ENCODE measurements at places on chromosomes 2 and 18.
A peak's percentile ranks its signal among the peaks of the same experiment; 100 is the strongest.

- peak; percentile 67 for DNase-seq
Measured at GRCh38 chr18:41378598-41378997, 576.4 kb upstream of the PIK3C3 start.

- peak; percentile 69 for DNase-seq
Measured at GRCh38 chr2:14220101-14220500, 412.4 kb upstream of the LRATD1 start.

DNA sequence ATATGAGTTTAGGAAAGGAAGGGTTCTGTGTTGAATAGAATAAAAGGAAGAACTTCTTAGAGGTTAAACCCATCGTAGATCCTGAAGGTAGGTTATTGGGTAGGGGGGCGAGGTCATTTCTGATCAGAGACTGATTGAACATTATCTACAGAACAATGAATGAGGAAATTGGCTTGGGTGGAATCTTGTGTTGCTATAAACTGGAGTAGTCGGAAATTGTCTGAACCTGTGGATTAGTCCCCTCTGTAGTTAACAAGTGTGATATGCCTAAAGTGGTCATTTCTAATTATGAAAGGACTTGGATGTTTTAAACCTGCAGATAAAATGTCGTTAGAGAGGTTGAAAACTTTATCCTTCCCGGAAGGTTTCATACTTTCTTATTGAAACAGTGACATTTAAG lies 42.1 kb downstream of the EML4 start:
- no peak for DNase-seq

DNA sequence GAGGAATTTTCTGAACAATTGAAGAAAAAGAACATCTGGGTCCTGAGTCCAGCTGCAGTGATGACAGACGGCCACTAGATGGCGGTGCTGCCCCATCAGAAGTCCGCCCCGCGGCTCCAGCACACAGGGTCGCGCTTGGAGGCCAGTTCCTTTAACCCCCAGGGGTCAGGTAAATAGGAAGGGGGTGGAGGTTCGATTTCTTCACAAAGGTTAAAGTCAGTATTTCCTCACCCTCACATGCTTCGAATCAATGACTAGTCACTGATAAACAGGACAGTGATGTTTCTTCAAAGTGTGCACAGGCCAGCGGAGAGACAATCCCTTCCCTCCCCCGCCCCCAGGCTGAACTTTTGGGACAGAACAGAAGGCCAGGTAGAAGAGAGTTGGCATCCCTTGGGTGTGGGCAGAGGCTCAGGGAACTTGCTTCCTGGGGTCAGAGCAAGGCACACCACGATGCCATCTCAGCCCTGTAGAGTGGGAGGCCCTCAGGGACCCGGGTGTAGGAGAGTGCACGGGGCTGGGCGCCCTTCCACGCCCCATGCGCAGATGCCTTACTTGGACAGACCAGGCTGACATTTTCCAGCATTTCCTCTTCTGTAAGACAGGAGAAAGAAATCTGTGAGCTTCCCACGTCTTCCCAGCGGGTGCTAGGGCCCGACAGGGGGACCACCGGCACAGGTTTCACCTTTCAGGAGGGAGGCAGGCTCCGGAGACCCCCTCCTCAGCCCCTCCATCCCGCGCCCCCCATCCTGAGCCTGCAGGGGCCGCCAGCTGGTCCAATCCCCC lies 722 bp downstream of the APOB start:
- peak; percentile 47 for DNase-seq

GRCh38 chr2:150495993-150496627 lies 8.6 kb upstream of the RND3 start:
- peak; percentile 99 for DNase-seq

DNA sequence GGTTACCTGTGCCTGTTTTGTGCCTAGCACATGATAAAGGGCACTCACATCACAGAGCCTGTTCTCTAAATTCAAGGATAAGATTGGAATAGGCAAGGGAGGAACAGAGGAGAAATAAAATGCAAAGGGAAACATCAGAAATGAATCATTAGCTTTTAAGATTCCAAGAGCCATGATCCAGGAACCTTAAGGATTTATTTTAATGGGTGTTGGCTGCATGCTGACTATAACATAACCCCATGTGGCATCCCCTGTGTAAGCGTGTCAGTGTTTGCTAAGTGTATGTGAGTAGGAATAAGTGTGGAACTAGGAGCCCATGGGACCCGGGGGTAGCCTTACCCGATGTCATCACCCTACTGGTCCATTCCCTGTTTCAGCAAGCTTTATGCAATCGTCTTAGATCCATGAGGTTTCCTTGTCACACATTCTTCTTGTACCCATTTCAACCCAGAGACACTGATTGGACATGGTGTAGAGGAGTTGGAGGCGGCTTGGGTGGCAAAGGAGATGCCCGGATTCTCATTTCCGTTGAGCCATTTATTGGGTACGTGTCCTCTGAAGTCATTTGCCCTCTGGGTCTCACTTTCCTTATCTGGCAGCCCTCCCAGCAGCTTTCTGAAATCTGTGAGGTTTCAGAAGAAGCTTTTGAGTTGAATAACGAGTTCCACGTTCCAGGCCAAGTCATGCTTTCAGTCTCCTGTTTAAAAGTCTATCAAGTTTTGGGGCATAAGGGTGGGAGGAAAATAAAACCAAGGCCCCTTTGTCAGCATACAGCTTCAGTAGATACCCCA lies 117.0 kb downstream of the MGAT5 start:
- DNase-seq: peak; percentile 78

Measured in ELR (cell line).